Stimulated activated CD4-positive, alpha-beta T cell treated with anti-CD3 and anti-CD28 coated beads, Interleukin-2, amount 100 ng/mL, for 4 hours (primary cell): ENCODE measurements at places on chromosomes 3 and 15.
A peak's percentile ranks its signal among the peaks of the same experiment; 100 is the strongest.

- DNase-seq, result no peak
These were observed 130.3 kb downstream of the MDFIC2 start for GRCh38 chr3:70182166-70182565.

DNA sequence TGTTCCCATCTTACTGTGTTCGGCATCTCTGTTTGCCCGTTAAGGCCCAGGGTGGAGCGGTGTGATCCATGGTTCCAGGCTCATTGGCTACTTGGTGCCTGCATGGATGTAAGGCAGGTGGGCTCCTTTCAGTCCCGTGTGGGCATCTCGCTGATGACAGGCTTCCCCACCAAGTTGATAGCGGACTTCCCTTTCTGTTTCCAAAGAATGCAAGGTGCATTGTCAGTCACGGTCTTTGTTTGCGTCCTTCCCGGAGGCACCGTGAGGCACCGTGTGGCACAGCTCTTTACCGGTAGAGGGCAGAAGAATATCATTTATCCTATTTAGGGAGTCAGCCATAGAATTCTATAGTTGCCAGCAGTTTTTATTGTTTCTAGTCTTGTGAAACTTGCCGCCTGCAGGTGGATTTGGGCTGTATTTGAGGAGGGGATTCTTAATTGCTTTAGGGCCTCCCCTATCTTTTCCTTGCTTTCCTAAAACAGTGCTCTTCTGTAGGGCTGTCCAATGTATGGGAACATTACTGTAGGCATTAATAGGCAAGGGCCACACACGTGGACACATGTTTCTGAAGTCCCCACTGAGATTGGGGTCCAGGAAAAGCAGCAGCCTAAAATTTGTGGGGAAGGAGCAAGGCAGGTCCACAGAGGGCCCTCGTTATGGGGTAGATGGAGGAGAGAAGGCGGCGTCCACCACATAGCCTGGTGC is 244.1 kb downstream of the SLCO3A1 start:
- no peak for DNase-seq

- no peak for DNase-seq
These were observed 39.6 kb upstream of the IP6K2 start for GRCh38 chr3:48756640-48757039.

DNA sequence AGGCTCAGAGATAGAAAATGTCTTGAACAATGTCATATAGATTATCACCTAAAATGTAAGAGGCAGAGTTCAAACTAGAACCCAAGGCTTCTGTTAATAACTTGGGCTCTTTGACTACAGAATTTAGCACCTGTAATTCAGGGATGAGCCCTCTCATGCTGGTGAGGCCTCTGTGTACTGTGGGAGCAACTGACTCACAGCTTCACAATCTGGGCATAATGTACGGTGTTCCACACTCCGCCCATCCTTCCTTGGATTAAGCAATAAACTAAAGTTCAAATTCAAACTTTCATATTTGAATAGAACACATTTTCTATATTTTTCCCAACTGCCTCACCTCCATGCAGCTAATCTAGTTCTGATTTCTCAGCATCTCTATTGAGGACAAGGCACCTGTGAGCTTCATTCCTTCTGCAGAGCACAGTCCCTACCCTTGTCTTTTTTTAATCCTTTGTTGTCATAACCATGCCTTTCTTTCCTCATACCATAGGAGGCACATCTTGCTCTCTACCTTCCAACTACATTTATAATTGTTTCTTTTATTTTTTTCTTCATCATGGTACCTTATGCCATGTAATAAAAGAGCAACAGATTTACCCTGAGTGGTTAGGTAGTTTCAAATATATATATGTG is 392.1 kb downstream of the NLGN1 start:
- DNase-seq, result no peak

DNA sequence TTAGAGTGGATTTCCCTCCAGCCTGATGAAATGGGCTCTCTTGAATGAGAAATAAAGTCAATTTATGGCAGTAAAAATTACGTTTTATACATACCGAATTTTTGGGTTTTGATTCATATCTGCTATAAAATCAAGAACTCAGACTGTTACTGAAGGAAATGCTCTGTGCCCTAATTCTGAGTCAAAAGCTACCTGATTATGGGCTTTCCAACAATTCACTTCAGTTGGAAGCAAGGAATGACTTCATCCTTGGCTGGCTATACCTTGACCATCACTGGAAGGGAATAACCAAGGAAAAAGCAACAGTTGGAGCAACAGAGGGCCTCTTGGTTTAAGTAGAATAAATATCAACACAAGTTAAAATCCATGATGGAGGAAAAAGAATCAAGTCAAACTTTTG is 88.6 kb downstream of the ZNF385D start:
- DNase-seq, result no peak

DNA sequence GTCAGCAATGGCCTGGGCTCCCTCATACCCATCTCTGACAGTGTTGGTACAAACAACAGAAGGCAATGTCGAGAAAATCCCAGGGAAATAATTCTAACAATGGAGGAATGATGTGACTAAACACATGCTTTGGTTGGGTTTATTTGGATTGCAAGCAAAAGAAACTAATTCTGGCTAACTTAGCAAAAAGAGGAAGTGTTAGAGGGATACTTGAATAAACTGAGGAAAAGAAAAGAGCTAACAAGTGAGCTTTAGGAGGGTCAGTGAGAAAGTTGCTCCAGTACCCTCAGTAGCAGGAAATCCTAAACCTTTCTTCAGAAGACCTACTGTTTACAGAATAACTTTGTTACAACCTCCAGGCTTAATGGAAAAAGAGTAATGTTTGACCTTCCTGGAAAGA is 264.6 kb upstream of the WNT5A start:
- DNase-seq, result no peak

DNA sequence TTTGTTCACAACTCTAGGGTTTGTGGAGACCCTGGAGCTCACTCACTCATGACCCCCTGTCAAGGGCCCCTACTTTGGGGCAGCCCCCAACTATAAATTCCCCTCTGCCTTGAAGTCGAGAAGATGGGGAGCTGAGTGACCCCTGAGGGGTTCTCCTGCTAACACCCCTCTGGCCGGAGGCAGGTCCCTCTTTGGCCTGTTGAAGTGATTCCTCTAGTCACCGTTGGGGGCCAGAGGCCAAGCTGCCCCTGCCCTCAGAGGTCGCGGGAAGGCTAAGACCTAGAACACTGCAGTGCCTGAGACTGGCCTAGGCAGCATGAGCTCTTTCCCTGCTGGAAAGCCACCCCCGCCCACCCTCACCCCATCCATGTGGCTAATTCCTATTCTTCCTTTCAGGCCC is 15.4 kb upstream of the SKOR1 start:
- DNase-seq, result no peak

DNA sequence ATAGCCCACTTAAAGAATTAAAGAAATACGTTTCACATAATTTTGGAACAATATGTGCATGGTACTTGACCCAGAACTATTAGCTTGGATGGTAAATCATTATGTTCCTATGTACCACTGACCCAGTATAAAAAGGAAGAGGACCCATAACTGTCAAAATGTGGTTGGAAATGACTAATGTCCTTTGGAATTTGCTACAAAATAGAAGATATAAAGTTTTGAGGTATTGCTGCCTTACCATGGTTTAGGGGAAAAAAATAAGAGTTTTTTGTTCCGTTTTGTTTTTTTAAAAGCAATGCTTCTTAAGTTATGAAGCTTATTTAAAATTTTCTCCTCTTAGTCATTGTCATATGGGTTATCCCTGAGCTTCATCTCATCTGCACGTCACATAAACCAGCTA is 15.8 kb upstream of the TFDP2 start:
- DNase-seq, result no peak

- DNase-seq, result no peak
These were observed 3.0 kb downstream of the MFAP1 start for GRCh38 chr15:43821505-43821904.

DNA sequence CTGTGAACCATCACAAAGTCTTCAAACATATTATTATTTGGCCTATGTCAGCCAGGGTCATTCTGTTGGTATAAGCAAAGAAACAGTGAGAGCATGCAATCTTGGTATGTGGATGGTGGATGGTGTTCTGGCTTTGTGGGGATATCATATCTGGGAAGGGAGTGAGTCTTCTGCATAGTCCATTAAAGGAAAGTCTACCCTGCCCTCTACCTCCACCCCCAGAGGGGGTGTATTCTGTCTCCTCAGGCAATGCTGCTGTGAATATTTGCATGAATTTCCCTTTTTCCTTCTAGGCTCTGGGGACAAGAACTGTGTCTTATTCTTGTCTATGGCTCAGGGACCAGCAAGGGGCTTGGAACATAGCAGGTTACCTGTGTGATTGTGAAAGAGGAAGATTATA is 495.8 kb downstream of the PDCD6IP start:
- no peak for DNase-seq

GRCh38 chr15:69731081-69731330 is 278.4 kb downstream of the RPLP1 start:
- DNase-seq, result no peak

- no peak for DNase-seq
These were observed 1083.9 kb downstream of the DIPK2A start for GRCh38 chr3:145055375-145056076.

DNA sequence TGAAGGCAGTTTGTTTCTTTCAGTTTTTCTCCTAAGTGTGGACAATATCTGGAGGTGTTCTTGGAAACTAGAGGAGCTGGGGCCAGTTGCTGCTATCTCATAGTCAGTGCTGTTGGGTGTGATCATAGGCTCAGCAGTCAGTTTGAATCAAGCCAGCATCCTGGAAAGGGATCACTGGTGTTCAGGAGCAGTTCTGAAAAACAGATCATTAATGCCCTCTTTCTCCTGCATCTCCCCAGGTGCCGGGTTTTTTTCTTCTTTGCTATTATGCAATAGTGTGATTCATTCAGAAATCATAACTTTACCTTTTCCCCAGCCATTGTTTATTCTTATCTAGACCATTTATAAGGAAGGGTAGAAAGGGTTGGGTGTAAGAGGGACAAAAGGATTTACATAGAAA is 24.0 kb downstream of the LNP1 start:
- DNase-seq, result no peak

- DNase-seq, result no peak
These were observed 1174.7 kb downstream of the ZPLD1 start for GRCh38 chr3:103609472-103609871.

- DNase-seq, result no peak
These were observed 64.4 kb upstream of the TPM1 start for GRCh38 chr15:62977952-62978811.

- DNase-seq, result no peak
These were observed 155.1 kb downstream of the MECOM start for GRCh38 chr3:169508426-169508825.

DNA sequence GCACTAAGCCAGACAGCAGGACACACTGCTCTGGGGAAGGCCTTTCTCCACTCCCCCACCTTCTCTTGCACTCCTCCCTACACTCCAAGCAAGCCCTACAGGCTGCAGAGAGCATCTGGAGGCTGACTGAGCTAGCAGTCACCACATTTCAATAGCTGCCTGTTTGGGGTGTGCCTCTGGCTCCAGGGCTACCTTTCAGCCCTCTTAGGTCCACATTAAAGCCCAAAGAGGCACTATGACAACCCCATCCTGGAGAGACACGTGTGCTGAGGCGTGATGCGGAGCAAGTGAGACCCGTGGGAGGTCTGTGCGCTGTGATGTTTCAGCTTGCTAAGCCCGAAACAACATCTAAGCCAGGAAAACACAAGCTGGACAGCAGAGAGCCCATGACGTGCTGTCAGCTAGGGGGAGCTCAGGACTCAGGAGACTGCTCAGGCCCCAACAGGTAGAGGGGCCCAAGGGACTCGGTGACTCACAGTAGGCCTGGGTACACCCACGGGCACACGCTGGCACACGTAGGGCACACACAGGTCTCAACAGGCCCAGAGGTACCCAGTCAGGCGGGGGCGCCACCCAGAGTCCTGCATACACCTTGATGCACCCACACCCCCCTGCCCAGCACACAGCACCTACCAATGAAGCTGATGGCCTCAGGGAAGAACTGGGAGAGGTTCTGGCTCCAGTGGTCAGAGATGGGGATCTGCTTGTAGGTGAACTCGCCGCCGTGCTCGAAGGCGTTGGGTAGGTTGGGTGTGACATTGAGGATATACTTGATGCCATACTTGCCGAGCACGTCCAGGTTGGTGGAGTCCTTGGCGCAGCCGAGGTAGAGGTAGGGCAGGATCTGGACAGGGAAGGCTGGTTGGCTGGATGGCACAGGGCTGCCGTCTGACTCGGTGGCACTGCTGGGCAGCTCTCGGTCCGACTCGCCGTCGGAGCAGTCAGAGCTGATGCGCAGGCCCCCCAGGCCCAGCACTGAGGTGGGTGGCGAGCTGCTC is 2.8 kb downstream of the DUSP7 start:
- peak; percentile 57 for DNase-seq

DNA sequence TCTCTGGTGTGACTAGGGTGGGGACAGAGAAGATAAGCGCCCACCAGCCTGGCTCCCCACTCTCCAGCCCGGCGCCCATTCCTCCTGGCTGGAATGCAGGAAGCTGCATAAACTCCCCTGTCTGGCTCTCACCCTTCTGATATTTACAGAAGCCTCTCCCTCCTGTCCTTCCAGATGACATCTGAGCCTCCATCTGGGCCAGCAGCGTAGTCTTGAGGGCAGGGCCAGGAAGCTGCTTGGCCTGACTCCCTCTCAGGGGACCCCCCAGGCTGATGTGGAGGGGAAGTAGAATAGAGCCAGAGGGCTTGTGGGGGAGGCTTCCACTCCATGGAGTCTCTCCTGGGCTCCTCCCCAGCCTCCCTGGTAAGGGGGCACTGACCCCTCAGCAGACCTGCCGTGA is 49.9 kb downstream of the LINGO1 start:
- no peak for DNase-seq

DNA sequence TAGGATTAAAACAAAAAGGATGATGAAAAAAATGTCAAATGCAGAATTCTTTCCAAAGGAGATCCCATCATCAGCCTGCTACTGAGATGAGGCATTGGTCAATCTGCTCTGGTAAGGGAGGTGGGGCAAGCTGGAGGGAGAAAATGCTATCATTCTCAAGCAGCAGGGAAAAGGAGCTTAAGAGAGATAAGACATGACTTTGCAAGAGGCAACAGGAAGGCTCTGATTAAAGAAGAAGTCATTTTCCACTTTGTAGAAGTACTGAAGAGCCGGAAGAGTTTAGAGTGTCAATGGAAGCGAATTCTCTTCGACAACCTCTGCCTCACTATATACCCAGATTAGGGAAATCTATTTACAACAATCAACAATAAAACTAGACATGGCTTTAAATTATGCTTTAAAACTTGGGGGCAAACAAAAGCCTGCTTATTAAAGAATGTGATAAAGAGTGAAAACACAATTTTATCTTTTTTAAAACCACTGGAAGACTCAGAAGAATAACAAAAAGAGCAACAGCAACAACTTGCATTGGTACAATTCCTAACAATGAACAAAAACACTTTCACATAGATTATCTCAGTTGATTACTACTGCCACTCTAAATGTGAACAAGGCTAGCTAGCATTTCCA is 81.8 kb upstream of the NANOGP8 start:
- DNase-seq, result no peak

DNA sequence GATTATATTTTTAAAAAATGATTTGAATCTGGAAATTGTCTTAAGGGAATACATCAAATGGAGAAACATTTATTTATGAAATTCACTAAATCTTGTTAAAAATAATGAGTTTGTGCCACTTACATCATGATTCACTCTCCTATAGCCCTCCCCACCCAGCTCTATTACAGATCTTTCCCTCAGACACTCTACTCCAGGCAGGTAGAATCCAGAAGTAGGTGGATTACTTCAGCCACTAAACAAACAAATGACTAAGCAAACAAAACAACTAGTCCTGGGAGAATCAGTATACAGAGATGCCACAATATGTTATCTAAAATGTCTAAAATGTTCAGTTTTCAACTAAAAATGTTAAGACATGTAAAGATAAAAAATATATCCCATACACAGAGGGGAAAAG is 608.1 kb upstream of the UBE2E2 start:
- no peak for DNase-seq
